ENCODE measurements at places on chromosomes 16 and 17.

- no peak for DNase-seq
Observed at GRCh38 chr17:81050645-81051625, 16.0 kb downstream of the BAIAP2 start.

DNA sequence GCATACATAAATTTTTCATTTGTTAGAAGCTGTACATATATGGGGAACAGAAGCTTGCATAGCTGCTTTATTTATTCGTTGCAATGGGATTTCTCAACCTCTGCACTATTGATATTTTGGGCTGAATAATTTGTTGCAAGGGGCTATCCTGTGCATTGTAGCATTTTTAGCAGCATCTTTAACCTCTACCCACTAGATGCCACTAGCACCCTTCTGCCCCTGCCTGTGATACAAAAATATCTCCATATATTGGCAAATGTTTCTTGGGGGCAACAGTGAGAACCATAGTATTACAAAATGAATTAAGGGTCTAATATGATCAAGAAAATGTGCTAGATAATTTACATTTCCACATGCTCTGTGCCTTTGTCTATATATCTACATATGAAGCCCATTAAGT, 1401.0 kb downstream of the CDH11 start:
- DNase-seq = no peak

- no peak for DNase-seq
Observed at GRCh38 chr17:41894791-41895331, 23.9 kb downstream of the ACLY start.

DNA sequence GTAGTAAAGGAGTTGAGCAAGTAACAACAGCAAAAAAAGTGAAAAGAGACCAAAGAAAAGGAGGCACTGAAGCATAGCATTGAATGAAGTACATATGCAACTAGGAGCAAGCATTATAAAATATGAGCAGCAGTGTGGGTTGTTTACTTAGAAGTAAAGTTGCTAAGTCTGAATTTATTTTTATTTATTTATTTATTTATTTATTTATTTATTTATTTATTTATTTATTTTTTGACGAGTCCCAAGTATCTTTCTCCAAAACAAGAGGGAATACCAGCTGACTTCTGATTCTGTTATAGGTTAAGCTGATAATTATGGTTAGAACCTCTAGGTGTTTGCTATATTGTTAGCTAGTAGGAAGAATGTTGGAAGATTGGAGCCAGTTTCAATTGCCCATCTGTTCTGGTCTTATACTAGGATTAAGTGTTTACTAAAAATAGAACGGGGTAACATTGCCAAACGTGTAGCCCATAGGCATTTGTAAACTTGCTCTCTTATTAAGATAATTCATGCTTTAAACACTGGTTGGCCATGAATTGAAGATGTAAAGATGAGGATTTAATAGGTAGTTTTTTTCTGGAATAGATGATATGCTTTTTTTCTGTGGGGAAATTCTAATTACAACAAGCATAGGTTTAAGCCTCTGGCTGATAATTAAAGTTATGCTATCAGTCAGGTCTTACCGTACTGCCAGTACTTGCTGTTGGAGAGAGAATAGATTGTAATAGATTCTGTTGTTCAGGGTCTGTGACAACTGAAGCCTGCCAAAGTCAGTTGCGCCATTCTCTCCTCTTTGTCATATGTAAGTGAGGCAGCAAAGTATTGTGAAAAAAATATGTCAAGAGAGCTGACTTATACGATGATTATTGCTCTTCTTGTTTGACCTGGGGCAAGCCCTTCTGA, 66.7 kb downstream of the PPM1E start:
- peak; percentile 97 for DNase-seq

DNA sequence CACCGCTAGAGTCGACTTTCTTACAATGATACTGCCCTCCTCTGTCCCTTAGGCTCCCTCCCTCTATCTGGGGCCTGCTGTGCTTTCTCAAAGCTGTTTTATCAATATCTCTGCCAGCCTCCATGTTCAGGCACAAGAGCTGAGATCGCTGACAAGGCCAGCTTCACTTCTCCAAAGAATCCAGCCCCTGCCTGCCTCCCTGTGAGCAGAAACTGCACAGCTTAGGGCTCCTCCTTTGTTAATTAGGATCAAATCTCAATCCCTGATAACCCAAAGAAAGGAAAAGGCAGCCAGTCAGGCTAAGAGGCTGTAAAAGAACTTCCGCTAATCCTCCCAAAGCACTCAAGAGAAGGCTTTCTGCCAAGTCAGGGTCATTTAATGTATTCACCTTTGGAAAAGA, 616.0 kb upstream of the CDH11 start:
- peak; percentile 64 for DNase-seq

DNA sequence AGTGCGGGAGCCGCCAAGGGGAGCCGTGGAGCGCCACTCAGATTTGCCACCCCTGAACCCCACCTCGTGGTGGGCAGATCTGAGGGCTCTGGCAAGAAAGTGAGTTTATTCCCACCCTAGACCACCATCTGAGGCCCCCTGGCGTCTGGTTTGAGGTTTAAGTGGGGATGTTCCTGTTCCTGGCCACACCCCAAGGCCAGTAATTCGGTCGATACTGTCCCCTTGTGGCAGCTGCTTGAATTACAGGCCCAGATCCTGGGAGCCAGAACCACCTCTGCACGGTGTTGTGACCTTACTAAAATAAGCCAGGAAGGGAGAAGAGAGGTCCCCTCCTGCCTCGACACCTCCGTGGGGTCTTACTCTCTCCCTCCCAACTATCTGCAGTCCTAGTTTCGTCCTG, 3.3 kb upstream of the LAT start:
- no peak for DNase-seq

GRCh38 chr17:58468944-58469343, 19.3 kb downstream of the HSF5 start:
- DNase-seq = no peak

DNA sequence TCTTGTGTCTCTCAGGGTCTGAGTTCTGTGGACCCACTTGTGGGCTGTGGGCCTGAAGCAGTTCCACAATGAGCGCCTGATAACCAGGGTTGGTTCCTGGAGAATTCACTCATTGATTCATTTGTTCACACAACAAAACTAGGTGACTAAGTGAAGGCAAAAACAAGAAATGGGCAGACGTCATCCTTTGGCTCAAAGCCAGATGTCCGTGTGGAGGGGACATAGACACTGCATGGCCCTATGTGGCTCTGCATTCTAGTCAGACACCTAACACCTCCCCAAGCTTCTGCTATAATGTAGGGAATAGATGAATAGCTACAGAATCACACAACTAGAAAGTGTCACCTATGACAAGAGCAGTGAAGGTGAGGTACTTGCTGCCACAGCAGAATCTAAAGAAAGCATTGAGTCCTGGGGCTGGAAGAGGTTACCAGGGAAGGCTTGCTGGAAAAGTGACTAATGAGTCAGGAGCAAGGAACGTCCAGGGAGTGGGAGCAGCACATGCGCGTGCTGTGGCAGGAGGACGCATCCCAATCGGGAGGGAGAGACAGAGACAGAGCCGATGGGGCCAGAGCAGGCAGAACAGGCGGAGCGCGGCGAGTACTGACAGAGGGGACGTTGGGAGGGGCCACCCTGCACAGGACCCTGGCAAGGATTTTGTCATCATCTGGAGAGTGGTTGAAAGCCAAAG, 58.9 kb downstream of the CES1 start:
- no peak for DNase-seq

- DNase-seq = no peak
Observed at GRCh38 chr17:33725675-33726271, 432.7 kb upstream of the ASIC2 start.

- DNase-seq = no peak
Observed at GRCh38 chr17:46109603-46110189, 83.5 kb downstream of the KANSL1 start.

DNA sequence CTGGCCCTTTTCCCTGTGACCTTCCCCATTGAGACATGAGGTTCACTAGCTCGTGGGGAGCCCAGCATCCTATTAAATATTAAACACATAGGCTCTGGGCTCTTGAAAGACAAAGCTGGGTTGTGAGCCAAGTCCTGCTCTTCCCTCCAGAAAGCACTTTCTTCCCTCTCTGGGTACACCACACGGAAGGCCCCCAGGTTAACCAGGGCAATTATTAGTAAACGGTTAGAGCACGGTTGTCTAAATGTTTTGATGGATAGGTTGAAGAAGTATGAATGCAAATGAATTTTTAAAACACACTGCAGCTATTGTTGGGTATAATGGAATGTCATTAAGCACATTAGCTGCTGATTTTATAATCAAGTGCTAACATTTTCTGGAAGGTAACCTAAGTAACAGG, 32.7 kb upstream of the CDH13 start:
- DNase-seq = no peak

DNA sequence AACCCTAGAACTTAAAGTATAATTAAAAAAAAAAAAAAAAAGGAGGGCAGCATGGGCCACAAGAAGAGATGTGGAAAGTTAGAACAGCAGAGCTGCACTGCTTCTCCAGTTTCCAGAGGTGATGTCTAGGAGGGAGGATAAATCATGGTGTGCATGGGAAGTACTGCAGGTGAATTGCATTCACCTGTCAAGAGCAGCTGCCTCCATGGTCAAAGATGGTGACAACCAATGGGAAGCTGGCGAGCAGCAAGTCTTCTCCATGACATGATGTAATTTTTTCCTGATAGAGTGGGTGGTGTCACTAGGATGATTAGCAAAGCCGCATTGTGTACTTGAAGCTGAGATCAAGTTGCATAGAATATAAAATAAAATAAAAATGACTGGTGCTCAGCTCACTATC, 95.6 kb upstream of the HS3ST4 start:
- DNase-seq = no peak

- DNase-seq = no peak
Observed at GRCh38 chr16:6081320-6081976, 983.9 kb upstream of the EEF2KMT start.

- no peak for DNase-seq
Observed at GRCh38 chr16:29148131-29148691, 163.4 kb downstream of the LAT start.

- no peak for DNase-seq
Observed at GRCh38 chr16:48123104-48123788, 32.5 kb downstream of the ABCC12 start.

DNA sequence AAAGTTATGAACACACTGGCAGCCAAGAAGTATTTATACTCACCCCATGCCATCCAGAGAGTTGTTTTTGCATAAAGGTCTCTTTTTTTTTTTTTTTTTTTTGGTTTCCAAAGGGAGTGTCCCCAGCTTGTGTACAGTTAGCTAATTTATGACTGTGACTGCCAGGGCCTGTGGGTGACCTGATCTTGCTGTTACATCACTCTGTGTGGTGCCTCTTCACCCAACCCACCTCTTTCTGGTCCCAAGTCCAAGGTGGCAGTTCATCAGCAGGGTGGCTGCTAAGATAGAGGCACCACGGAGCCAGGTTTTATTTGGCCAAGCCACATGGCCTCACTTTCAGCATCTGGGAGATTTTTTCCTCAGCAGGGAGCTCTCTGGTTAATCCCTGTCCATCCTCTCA, at the start of gene NOS2:
Gene NOS2, minus strand, starts transcription at position 8 of the 400 bp plus-strand sequence. CDS start 1,720 bp downstream, outside the sequence.
- DNase-seq = no peak

DNA sequence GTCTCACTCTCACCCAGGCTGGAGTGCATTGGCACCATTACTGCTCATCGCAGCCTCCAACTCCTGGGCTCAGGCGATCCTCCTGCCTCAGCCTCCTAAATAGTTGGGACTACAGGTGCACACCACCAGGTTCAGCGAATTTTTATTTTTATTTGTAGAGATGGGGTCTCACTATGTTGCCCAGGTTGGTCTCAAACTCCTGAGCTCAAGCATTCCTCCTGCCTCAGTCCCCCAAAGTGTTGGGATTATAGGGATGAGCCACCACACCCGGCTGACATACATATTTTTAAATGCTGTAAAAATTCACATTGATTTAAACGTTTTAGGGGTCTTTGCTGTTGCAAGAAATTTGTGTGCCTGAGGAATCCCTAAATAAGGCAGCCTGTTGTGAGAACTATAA, 24.8 kb upstream of the SEC14L1 start:
- DNase-seq = no peak

DNA sequence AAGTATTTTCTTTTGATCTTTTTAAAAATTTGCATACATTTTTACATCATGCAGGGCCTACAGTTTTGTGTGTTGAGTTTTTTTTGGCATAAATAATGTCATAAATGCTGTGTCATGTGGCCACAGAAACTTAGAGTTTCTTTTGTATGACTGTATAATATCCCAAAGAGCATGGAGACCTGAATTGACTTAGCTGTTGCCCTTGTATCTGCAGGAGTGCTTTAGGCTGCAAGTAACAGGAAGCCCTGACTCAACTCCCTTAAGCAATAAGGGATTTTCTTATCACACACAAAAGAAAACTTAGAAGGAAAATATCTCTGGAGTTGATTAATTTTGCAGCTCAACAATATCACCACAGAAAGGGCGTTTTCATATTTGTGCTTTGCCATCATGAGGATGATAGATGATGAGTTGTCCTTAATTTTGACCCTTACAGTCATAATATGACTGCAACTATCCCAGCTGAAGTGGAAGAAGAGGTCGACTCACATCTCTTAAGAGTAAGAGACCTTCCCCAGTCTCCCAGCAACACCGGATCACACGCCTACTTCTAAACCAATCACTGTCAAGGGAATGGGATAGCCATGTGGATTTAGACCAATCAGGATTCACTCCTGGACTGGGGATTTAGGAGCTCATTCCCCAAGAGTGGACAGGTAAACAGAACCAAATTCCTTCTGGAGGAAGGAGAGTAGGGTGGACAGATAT, 138.9 kb downstream of the GSG1L start:
- DNase-seq = peak; percentile 36

DNA sequence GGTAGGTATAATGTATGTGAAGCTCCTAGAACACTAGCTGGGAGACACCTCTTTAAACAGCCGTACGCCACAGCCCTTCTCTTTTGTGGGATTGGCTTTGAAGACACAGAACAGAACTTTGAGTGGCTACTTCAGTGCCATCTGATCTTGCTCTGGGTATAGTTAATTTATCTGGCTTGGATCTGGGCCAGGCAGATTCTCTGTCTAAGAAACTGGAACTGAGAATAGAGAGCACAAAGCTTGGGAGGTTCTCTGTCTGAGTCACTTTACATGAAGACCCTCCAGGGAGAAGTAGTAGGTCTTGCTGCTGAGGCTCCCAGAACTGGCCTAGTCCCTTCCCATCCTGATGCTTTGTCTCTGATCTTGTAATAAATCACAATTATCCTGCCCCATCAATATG, 721.0 kb upstream of the KIF2B start:
- peak; percentile 29 for DNase-seq

DNA sequence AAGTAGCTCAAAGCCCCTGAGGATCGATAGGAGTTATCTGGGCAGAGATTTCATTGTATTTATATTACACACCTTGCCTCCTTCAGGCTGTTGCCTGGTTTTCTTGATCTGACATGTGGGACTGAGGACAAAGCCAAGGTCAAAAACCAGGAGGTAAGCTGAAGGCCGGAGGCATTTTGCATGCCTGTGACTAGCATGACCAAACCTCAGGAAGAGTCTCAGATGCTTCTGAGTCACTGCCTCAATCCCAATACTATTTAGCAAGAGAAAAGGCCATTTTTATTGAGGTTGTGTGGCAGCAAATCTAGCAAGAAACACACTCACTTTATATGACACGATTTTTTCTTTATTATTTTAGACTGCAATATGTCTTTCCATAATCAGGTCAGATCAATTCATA, 968.1 kb downstream of the CDH11 start:
- no peak for DNase-seq

- DNase-seq = peak; percentile 61
Observed at GRCh38 chr17:32483451-32484019, 3.3 kb upstream of the CDK5R1 start.

Data from NCI-H524 treated with DMSO at 0.1 percent for 48 hours (cell line).